CD4-positive, alpha-beta T cell treated with Interleukin-12 subunit alpha and Interleukin-12 subunit beta, for 1 hour (primary cell): ENCODE measurements at places on chromosomes 12 and 14.

- no peak for DNase-seq
Measured at GRCh38 chr12:106771425-106771824, 3.1 kb upstream of the RIC8B start.

GRCh38 chr14:46404865-46405811 is 246.4 kb downstream of the RPL10L start:
- no peak for DNase-seq

DNA sequence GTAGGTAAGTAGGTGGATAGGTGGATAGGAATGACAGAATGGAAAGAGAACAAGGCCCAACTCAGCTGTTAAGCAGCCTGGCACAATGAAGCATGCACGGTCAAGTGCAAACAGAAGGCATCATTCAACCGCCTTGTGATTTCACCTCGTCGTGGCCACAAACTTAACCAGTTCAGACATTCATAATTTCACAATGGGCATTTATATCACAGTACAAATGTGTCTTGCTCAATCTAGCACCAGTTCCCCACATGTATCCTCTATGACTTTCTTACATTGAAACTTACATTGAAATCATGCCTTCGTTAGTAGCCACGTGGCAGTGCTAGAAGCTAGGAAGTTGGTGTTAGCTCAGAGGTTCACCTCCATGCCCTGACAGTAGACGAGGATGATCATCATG is 207.5 kb downstream of the ETV6 start:
- no peak for DNase-seq

DNA sequence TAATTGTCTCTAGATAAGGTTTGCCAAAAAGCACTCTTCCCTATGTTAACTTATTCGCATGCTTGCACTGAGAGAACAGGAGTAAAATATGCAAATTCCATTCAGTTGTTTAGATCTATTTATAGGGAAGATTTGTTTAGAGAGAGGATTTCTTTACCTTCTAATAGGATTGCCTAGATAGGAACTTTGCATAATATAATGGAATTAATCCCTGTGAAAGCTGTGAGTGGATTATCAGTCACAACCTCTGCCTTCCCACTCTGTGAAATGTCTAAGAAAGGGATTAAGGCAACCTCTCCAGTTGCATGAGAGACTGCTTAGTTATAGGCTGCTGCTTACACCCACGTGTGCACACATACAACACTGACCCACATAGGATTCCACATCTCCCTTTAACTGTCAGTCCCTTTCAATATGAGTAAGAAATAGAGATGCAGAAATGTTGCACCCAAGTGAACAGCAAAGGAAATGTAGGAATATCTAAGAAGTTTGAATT is 83.2 kb downstream of the ALG10B start:
- no peak for DNase-seq
